PC-9 (cell line): ENCODE measurements at places on chromosomes 13 and 19. TPM values are rescaled to one million over a fixed set of nuclear protein-coding genes. Genes with fewer than 3 reads are reported as not detected.

DNAJB1 gene
- 159 and 199 TPM in 2 replicates for total RNA-seq

DNA sequence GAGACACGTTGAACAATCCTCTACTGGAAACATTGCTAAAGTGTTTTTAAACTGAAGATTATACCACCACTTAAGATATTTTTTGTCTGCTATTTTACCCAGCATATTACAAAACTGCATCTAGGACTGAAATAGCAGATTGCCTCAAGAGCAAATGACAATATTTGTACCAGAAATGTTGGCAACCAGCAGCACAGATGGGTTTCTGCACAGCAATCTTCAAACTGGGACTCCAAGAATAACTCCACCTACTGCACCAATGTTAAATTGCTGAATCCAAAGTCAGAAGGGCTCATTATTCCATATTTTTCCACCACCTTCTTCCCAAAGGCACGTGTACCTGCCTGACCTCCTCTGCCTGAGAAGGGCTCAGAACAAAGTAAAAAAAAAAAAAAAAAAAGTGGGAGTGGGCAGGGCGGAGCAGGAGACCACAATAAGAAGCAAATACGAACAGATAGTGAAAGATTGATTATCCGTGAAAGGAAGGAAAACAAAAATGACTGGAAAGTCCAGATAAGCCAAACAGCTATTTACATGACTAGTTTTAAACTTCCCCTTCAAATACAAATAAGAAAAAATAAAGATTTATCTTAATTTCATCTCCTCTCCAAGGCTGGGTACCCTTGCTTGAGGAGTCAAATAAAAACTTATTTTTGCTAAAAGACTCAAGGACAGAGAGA lies 79.4 kb downstream of the FOXO1 start:
- DNase-seq: no peak

DNA sequence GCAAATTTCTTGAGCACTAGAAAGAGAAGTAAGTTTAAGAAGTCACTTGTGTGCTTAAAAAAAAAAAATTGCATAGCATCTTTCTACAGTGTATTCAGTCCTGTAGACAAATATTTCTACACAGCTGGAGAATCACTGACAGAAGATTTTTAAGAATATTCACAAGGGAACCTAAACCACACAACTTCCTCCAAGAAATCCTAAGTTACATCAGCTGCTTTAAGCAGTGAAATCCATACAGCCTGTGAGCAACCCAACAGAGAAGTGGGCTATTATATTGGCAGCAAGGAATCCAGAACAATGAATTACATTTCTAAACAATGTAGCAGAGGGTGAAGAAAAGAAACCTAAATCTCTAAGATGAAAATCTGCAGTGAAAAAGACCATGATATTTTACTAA lies 1.5 kb downstream of the DOCK9 start:
- peak; percentile 69 for DNase-seq

ZNF793 gene
- total RNA-seq: 5.2 and 7.2 TPM in 2 replicates

GRCh38 chr13:94416454-94417080 lies 62.9 kb downstream of the DCT start:
- no peak for DNase-seq

PLEKHG2 gene
- total RNA-seq: 26.1 and 32.1 TPM in 2 replicates

DNA sequence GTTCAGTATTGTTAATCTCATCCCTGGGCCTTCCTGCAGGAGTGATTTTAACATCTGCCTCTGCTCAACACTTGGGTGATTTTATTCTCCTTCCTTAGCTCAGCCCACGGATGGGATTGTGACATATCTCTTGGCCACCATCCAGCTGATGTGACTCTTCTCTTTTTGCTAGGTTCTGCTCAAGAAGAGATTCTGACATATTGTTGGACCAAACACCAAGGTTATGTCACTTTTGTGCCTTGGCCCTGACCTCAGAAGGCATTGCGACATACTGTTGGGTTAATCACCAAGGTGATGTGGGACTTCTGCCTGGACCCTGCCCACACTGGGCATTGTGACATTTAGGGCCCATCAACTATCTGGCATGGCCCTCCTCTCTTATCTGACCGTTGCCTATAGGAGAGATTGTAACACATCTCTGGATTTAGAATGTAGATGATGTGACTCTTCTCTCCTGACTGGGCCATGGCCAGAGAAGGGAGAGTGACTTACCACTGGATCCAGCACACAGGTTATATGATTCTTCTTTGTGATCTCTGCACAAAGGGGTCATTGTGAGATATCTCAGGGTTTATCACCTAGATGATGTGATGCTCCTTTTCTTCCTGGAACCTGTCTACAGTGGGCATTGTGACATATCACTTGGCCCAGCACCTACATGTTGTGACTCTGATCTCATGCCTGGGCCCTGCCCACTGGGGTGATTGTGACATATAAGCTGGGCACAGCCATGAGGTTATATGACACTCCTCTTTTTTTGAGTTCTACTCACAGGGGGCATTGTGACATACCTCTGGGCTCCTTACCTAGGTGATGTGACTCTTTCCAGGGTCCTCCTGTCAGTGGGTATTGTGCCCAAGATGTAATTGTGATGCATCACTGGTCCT lies 88.8 kb downstream of the ZNF429 start:
- DNase-seq: no peak

PDS5B gene
- total RNA-seq: 37.1 and 37.6 TPM in 2 replicates

TBC1D17 gene
- 52.1 and 62.3 TPM in 2 replicates for total RNA-seq

GRCh38 chr13:61795580-61795979 lies 379.9 kb upstream of the PCDH20 start:
- no peak for DNase-seq

DNA sequence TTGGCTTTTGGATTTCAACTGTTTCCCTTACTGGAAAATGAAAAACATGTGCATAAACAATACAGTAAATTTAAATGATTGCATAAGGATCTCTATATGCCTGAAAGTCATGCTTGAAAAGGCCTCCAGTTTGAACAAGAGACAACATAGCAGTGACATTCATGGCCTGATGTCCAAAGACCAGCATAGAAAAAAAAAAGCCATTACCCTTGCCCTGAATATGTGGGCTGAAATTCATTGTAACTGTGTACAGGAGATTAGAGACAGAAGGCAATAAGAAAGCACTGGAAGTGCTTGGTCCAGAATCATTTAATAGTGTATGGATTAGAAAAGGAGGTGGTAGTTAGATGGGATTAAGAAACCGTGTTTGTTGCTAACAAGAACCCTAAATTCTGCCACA lies 15.4 kb downstream of the MIR17HG start:
- no peak for DNase-seq

- DNase-seq: no peak
Measured at GRCh38 chr19:12838182-12838885, at the start of gene MAST1. TSS of gene MAST1 (plus strand) at chr19:12838515. CDS start at chr19:12838573, 58 bp downstream.

SHISA7 gene
- total RNA-seq: not detected in 2 replicates

DNA sequence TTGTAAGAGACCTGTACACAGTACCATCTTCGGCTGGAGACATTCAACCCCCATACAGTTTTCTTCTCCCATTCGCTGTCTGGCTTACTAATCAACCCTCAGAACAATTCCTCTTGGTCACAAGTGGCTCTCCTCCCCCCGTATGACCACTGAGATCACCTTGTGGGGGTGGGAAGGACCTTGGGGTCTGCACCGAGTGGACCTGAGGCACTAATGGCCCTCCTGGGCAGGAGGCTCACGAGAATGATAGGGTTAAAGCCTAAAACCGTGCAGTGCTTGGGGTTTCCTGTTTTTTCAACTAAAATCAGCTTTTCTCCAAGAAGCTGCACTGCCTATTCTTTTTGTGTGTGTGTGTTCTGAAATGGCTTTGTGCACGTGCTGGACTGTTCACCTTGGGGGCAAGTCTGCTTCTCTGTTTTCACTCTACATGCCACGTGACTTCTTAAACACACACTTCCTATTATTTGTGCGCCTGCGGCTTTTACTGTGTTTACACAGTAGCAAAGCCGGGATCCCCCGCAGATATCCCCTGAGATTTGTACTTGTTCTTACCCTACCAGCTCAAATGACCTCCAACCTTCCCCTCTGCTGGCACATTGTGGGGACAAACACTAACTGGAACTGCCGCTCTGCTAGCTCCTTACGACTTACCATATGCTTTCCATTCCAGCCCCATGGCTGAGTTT lies 12.3 kb downstream of the RBM26 start:
- no peak for DNase-seq

DNA sequence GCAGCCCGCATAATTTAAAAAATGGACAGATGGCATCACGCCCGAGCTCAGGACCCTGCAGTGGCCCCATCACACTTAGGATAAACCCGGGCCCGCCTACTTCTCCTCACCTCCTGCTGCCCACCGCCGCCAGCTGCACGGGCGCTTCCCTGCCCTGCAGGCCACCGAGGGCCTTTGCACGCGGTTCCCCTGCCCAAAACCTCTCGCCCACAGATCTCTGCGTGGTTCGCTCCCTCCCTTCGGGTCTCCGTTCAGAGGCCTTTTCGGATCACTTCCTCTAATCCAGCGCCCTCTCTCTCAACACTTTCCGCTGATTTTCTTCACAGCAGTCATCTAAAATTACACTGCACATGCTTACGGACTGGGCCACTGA lies 1.8 kb downstream of the SHISA7 start:
- no peak for DNase-seq

FBL gene
- 437 and 498 TPM in 2 replicates for total RNA-seq

- no peak for DNase-seq
Measured at GRCh38 chr13:63184693-63185092, 1769.0 kb upstream of the PCDH20 start.

RTBDN gene
- 0.78 and 1.0 TPM in 2 replicates for total RNA-seq

CCDC70 gene
- not detected in 2 replicates for total RNA-seq

DNA sequence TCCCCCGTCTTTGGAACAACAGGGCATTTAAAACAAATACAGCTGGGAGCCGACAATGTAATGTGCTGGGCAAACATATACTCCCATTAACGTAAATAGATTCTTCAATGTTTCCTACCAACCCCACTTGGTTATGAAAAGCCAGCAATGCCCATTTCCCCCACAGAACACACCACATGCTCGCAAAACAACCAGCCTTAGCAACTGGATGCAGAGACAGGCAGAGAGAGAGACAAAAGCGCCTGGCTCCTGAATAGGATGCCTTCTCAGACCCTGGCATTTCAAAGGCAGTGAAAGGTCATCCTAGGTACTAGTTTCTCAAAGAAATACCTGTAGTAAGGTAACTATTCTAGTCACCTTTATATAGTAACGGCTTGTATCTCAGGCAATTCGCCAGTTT lies 462.9 kb downstream of the ITGBL1 start:
- DNase-seq: no peak

DNA sequence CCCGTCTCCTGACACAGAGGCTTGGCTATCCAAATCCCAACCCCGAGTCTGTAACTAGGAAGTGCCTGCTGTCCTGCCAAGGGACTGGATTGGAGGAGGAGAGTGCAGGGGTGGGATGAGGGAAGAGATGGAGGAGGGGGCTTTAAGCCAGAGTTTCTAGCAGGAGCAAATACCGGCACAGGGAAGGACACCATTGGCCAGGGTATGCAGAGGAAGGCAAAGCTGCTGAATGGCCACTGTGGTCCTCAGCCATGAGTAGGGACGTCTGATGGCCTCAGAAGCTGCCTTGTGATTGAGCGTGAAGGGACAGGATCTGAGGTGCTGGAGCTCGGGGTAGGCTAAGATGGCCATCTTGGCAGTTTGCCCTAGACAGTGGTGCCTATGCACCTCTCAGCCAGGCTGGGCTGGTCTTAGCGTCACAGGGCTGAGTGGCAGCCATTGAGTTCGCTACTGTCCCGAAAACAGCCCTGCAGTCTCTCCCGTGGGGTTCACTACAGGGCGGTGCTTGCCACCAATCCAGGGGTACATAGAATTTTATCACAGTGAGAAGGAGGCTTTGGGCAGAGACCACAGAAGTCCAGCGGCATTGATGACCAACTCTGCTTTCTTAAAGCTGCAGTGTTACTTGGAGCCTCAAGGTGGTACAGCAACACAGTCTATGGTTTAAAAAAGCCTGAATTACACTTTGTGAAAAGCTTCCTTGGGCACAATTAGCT lies 61.8 kb downstream of the AKAP11 start:
- peak; percentile 2 for DNase-seq

GRCh38 chr13:22227895-22228294 lies 557.0 kb downstream of the FGF9 start:
- DNase-seq: no peak

GRCh38 chr13:31377946-31378345 lies 178.2 kb downstream of the B3GLCT start:
- DNase-seq: no peak

IGFL1 gene
- 2.6 and 3.7 TPM in 2 replicates for total RNA-seq

- DNase-seq: no peak
Measured at GRCh38 chr13:33548069-33548468, 262.5 kb upstream of the STARD13 start.

CEACAM6 gene
- 265 and 468 TPM in 2 replicates for total RNA-seq

USE1 gene
- 19.8 and 22.5 TPM in 2 replicates for total RNA-seq

PRDX2 gene
- 268 and 271 TPM in 2 replicates for total RNA-seq

DNA sequence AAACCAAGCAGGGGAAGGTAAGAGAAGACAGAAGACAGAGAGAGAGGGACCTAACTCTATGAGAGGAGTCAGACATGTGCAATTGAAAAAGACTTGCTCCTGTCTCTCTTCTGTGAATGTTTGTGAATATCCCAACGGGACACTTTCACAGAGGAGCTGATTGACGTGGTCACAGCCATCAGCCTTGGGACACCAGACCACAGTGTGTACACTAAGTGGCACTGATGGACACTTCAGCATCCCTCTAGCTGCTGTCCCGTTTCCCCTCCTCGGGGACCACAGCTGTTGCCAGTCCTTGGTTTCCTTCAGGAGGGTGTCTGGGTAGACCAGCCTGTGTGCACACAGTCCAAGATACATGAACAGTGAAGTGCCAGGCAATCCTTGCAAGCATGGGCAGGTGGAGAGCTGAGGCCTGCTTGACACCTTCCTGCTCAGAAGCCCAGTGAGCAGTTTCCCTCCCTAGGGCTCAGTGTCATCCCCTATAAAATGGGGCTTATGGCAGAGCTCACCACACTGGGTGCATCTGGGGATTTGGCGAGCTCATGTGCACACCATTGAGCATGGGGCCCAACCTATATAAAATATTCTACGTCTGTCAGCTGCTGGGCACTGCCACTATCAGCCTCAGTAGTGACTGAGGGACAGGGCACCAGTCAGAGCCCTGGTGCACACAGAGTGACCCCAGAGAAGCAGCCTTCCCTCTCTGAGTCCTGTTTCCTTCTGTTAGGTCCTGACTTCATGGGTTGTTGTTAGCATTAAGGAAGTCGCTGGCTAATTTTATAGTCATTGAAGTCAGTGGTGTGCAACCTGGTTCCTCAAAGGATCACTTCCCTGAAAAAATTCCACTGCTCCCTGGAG lies 4.3 kb upstream of the USF2 start:
- DNase-seq: no peak

CYP2A7 gene
- not detected in 2 replicates for total RNA-seq
